ENCODE measurements at places on chromosomes 6 and 20.
A peak's percentile ranks its signal among the peaks of the same experiment; 100 is the strongest.

GRCh38 chr6:2181567-2181966, 63.8 kb downstream of the GMDS start:
- no peak for DNase-seq

DNA sequence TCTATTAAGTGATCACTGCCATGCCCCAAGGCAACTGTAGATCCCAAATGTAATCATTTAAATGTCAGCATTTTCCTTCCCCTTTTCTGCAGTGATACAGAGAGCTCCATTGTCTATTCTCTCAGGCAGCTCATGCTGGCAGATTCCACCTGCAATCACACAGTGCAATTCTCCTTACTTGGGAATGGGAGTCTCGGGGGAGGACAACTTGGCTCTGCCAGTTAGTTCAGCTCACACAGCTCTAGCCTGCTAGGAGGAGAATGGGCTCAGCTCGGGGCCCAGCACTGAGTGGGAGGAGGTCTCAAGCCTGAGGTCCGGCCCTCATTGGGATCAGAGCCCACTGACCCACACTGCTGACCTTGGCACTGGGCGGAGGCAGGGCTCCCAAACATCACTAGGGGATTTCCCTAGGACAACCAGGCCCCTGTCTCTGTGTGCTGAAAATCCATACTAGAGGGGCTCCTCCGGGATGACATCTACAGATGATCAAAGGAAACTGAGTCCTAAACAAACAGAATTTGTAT, 109.2 kb upstream of the ASF1A start:
- DNase-seq, result no peak

GRCh38 chr6:158999666-159000403, at the start of gene RSPH3:
TSS of gene RSPH3 (minus strand) at chr6:159000202. CDS start at chr6:158999550, 652 bp downstream.
- DNase-seq, result peak; percentile 94

DNA sequence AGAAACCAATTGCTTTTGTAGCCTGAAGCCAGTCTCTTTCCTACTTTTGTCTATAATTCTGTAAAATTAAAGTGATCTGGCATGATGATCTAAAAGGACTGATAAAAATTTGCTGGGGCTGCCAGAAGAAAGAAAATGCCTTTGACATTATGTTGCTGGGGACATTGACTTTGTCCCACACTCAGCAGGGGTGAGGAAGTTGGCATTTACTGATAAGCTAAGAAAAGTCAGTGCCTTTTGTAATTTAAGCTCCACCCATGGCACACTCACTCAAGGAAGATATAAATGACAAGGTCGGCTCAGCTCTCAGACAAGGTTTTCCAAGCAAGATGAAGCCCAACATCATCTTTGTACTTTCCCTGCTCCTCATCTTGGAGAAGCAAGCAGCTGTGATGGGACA, at the start of gene SEMG1:
Gene SEMG1, plus strand, starts transcription at position 309 of the 400 bp plus-strand sequence. Its CDS starts 21 bp downstream, at position 330.
- no peak for DNase-seq

GRCh38 chr20:48584391-48585060, 243.3 kb downstream of the PREX1 start:
- no peak for DNase-seq

- no peak for DNase-seq
Measured at GRCh38 chr6:20791944-20792343, 257.7 kb downstream of the CDKAL1 start.

DNA sequence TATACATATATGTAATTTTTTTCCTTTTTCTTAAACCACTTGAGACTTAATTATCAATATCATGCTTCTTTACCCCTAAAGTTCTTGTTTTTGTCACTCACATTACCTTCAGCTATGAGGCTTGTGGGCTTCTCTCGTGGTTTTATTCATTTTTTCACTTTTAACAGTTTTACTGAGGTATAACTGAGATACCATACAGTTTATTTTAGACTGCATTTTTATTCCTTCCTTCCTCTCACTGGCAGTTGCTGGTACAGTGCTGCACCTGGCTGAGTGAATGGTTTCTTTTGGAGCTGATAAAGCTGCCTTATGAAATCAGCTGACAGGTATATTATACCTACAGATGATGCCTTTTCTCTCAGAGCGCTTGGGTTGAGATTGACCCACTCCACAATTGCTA, 54.4 kb downstream of the LRP11 start:
- DNase-seq, result no peak

DNA sequence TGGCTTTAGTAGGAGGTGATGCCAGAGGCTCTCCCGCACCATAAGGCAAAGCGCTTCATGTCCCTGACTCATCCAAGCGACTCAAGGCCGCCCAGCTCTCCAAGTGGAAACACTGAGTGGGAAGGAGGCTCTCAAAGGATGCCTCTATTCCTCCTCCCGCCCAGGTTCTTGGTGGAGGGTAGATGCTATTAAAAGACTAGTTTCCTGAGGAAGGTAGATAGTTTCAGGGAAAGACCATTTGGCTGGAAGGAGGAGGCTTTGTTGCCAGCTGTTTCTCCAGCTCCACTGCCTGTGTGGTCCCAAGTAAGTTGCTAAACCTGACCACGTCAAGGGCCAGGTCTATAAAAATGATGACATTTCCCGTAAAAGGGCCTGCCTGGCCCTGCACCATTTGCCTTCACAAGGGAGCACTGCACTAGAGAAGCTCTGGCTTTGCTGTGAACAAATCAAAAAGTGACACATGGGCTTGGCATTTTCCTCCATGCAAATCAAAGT, 48.2 kb downstream of the GMDS start:
- no peak for DNase-seq

- no peak for DNase-seq
Measured at GRCh38 chr6:118725944-118726343, 74.6 kb upstream of the CEP85L start.

DNA sequence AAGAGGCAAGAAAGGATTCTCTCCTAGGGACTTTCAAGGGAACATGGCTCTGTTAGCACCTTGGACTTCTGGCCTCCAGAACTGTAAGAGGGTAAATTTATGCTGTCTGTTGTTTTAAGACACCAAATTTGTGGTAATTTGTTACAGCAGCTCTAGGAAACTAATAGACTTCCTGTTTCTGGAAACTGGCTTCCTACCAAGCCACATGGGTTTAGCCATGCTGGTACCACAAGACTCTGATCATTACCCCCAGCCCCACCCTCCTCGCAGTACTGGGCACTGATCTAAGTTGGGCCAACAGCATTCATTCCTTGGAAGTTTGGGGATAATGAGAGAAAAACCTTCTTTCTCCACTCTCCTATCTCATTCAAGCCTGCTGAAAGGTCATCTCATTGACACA, 109.5 kb upstream of the SMLR1 start:
- no peak for DNase-seq

- no peak for DNase-seq
Measured at GRCh38 chr6:17870300-17871188, 116.9 kb downstream of the KIF13A start.
